ENCODE measurements at places on chromosomes 7 and 10.

DNA sequence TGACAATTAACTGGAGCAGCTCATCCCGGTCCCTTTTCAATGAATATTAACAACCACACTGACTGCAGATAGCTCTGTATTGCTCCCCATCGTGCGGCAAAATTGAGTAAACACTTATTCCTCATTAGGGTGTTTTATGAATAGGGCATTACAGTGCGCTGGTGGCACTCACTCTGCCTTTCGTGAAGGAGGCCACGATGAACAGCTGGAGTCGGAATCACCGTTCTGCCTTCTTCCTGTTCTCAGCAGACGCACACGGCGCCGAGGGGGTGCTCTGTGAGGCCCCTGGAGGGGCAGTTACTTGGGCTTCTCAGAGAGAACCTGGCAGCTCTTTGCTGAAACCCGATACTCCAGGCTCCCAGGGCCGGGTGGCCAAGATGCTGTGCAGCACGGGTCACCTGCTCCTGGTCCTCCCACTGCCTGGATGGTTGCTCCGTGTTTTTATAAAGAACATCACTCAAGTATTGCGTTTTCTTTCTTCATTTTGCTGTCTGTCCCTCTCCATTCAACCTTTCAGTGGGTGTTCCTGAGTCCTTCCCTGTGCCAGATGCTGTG, 241.9 kb downstream of the GLRX3 start:
- no peak for DNase-seq
- H3K4me1 ChIP-seq, result no peaks in the 10 kb centered on the region
- no peak overlapping the region for H3K4me3 ChIP-seq
- H3K27ac ChIP-seq, result no peak overlapping the region

- DNase-seq, result no peak
- H3K4me1 ChIP-seq, result peaks cover 3% of the 10 kb centered on the region
- no peak overlapping the region for H3K4me3 ChIP-seq
- H3K27me3 ChIP-seq, result peaks cover 19% of the 10 kb centered on the region
Observed at GRCh38 chr10:132184816-132185593, 1.7 kb upstream of the DPYSL4 start.

- no peak overlapping the region for H3K4me3 ChIP-seq
- H3K27me3 ChIP-seq, result no peaks in the 10 kb centered on the region
- H3K27ac ChIP-seq, result no peak overlapping the region
- no peaks in the 10 kb centered on the region for H3K36me3 ChIP-seq
- no peak for DNase-seq
Observed at GRCh38 chr7:6248581-6248980, 23.8 kb downstream of the CYTH3 start.

DNA sequence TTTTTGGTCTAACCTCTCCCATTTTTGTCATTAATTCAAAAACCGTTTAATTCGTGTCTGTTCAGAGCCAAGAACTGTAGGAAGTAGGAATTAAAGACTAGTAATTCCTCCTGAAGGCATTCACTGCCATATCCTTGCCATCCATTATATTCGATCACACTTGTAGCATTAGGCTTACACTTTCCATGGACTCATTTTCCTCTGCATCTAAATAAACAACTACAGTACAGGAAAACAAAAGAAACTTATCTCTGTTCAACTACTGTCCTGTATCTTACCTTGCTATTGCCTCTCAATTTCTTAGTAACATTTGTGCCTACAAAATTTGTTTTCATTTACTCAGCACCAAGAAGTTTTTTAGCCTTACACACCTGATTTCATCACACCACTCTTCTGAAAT, 111.6 kb upstream of the SEMA3C start:
- no peak for DNase-seq
- H3K4me1 ChIP-seq, result no peaks in the 10 kb centered on the region
- H3K36me3 ChIP-seq, result no peaks in the 10 kb centered on the region
- no peak overlapping the region for H3K4me3 ChIP-seq
- no peaks in the 10 kb centered on the region for H3K27me3 ChIP-seq

- H3K4me3 ChIP-seq, result no peak overlapping the region
- no peak overlapping the region for H3K27ac ChIP-seq
- H3K36me3 ChIP-seq, result no peaks in the 10 kb centered on the region
- H3K4me1 ChIP-seq, result no peaks in the 10 kb centered on the region
Observed at GRCh38 chr7:47000561-47000960, 581.4 kb downstream of the TNS3 start.

DNA sequence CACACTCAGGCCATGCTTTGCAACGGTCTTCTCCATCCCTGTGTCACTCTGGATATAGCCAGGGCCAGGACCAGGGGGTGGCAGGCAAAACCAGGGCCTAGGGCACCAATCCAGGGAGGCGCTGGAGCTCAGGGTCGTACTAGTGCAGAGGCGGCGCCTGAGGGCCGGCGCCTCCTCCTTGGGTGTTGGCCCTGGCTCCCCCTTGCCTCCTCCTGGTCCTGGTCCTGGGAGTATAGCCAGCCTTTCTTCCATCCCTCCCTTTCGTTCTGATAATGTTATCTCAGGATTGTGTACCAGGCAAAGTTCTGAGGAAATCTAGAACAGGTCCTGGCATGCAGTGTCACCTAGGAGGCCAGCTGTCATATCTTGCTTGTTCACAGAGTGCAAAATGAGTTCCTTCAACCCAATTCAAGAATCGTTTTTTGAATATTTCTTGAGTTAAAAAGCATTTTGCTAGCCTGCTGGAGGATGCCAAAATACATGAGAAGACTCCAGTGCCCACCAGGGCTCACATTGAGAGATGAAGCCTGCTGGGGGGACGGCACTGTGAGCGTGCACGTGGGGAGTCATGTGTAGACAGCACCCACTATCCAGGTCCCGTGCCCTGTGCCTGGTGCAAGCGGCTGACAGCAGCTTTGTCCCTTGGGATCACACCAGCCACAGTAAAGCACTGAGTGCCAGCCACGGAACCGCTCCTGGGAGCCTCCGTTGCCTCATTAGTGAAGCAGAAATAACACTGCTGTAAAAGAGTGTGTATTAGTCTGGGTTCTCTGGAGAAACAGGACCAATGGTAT, 106.9 kb upstream of the C7orf33 start:
- no peaks in the 10 kb centered on the region for H3K4me1 ChIP-seq
- H3K36me3 ChIP-seq, result no peaks in the 10 kb centered on the region
- no peak for DNase-seq
- H3K27me3 ChIP-seq, result no peaks in the 10 kb centered on the region
- no peak overlapping the region for H3K27ac ChIP-seq
- no peak overlapping the region for H3K4me3 ChIP-seq

GRCh38 chr10:128206676-128207075, 80.5 kb upstream of the MKI67 start:
- H3K4me3 ChIP-seq, result no peak overlapping the region
- no peak overlapping the region for H3K27ac ChIP-seq
- no peaks in the 10 kb centered on the region for H3K4me1 ChIP-seq
- no peak for DNase-seq
- H3K27me3 ChIP-seq, result peaks cover 16% of the 10 kb centered on the region
- no peaks in the 10 kb centered on the region for H3K36me3 ChIP-seq

All from breast epithelium (tissue), 4 donors.